ENCODE measurements at places on chromosomes 2 and 18.

DNA sequence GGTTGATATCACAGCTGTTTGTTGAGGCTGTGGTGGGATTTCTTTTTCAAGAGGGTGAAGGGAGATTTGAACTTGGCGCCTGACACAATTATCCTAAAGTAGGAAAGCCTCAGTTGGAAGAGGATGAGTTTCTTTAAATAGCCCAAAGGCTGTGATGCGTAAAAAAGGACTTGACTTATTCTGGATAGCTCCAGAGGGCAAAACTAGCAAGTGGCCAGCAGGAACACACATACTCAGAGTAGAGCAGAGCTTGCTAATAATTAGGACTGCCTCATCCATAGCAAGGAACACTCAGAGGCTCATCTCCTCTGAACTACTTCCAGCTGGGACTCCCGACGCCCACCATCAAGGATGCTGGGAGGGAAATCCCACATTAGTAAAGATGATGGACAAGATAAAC, 74.0 kb downstream of the AFF3 start:
- DNase-seq, result no peak

- no peak for DNase-seq
Observed at GRCh38 chr2:79770926-79771325, 258.1 kb downstream of the CTNNA2 start.

GRCh38 chr2:208086029-208086428, 38.3 kb downstream of the CRYGD start:
- DNase-seq, result no peak

DNA sequence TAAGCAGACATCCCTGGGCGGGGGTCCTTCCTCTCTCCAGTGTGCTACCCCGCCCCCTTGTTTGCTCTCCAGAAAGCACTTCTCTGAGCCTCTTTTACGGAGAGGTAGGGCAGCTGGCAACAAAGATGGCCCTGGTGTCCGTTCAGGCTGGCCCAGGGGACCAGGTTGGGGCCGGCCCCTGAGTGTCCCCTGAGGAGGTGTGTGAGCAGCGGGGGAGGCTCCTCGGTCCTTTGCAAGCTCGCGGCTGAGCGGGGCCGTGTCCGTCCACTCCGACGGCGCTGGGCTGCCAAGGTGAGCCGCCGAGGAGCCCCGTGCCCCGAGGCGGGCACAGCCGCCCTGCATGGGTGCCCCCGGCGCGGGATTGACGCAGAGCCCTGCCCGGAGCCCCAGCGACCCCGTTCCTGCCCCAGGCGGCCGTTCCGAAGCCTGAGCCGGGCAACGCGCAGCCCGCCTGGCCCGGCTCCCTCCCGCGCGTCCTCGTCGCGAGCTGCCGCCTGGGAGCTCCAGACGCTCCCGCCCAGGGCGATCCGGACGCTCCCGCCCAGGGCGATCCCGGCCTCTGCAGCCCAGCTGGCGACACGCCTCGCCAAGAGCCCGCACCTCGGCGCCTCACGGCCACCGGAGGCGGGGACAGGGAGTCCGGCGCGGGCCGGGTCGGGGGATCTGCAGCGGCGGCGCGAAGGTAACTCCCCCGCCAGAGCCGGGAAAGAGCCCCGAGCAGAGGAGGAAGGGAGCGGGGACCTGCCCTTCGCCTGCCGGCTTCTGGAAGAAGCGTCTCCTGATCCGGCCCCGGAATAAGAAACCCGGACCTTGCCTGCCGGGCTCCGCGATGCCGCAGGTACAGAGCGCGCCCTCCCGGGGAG, at the start of gene PROKR1:
PROKR1 (plus strand) TSS at position 569 of the 863 bp plus-strand sequence. CDS start 2,243 bp downstream, outside the sequence.
- peak; percentile 38 for DNase-seq

- no peak for DNase-seq
Observed at GRCh38 chr2:18500333-18500732, 60.1 kb downstream of the RDH14 start.

DNA sequence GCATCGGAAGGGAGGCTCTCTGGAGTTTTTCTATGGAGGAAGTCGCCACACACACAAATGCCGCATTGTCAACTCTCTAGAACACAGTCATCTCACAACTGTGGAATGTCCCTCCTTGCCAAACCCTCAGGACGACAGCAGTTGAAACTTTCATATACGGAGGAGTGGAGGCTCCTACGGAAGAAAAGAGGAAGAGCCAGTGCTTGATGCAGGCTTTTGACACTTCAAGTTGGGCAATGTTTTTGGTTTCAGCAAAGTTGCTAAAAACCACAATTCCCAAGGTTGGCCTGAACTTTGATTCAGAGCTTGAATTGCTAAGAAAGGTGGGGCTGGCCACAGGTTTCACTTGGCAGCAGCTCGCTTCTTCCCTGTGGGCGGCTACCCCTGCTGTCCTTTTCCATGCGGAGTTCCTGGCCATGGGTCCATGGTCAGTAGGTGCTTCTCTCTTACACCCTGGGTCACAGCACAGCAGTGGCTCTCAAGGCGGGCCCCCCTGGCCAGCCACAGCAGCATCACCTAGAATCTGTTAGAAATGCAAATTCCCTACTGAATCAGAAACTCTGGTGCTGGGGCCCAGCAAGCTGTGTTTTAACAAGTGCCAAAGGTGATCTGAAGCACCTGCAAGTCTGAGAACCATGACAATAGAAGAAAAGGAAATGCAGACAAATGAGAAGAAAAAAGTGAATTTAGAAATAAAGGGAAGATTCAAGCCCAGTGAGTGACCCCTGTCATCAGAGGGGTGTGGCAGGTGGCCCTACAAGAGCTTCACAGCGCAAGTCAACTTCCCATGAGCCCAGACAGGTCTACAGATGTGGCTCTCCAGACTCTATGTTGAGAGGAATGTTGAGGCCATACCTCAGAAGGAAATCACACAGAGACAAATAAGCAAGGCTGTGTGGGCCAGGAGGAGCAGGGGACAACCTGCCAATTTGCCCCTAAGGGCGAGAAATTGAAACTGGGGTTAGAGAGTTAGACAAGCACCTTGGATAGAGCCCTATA, 856.4 kb downstream of the RNF144A start:
- DNase-seq, result peak; percentile 90

- no peak for DNase-seq
Observed at GRCh38 chr2:205495819-205496218, 186.5 kb upstream of the NRP2 start.

GRCh38 chr18:8932866-8933265, 169.6 kb upstream of the NDUFV2 start:
- no peak for DNase-seq

DNA sequence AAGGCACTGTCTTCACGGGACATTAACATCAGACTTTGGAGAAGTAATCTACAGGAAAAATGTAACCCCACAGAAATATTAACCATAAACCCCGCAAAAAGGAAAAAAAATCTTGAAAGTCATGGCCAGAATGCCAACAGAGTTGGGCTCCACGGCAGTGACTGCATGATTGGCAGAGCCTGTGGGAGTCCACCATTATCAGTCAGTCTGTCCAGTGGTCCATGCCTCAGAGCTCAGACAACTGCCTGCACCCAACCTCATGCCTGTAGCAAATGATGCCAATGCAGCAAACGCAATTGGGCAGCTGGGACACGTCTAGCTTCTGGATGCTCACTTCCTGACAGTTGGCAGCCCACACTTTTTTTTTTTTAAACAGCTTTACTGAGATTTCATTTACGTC, 5.1 kb upstream of the PPIG start:
- DNase-seq, result no peak

DNA sequence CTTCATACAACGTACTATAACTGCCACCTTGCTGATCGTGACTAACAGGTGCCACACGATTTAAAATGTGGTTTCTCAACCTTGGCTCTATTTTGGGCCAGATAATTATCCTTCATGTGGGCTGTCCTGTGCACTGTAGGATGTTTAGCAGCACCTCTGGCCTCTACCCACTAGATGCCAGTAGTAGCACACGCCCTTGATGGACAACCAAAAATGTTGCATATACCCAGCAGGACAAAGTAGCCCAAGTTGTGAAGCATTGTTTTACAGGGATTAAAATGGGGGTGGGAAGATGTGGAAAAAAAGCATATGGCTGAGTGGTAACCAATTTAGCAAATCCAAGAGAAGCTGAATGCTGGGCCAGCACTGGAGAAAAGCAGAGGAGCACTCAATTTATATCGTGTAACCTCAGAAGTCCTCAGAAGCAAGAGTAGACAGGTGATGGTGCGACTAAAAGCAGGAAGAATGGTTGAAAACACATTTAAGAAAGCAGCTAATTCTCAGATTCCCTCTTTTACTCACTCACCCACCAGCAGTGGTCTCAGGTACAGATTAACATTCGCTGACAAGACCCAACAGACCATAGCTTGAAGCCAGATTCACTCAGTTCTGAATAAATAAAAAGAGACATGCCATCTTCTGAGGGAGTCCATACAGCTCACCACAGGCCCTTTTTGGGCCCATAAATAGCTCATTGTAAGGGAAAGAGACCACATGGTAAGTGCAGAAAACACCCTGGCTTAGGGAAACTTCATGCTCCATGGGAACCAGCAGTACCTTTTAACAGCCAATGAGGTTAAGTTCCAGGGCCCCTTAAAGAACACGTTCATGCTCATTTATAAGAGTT, 50.6 kb downstream of the RAPH1 start:
- DNase-seq, result peak; percentile 37

GRCh38 chr2:103174711-103175110, 412.9 kb downstream of the TMEM182 start:
- no peak for DNase-seq

- no peak for DNase-seq
Observed at GRCh38 chr18:10121786-10122515, 208.1 kb downstream of the VAPA start.

GRCh38 chr2:118055512-118056164, 32.6 kb upstream of the INSIG2 start:
- no peak for DNase-seq

- no peak for DNase-seq
Observed at GRCh38 chr18:9653390-9653789, 39.0 kb upstream of the PPP4R1 start.

GRCh38 chr2:105660489-105660888, 84.2 kb upstream of the NCK2 start:
- no peak for DNase-seq

GRCh38 chr2:32719430-32719829, 91.6 kb downstream of the TTC27 start:
- DNase-seq, result no peak

GRCh38 chr18:78679031-78679430, 300.6 kb upstream of the SALL3 start:
- DNase-seq, result no peak

GRCh38 chr2:190986221-190986953, 27.6 kb downstream of the STAT1 start:
- DNase-seq, result no peak

- no peak for DNase-seq
Observed at GRCh38 chr2:46356991-46357390, 59.8 kb downstream of the EPAS1 start.

DNA sequence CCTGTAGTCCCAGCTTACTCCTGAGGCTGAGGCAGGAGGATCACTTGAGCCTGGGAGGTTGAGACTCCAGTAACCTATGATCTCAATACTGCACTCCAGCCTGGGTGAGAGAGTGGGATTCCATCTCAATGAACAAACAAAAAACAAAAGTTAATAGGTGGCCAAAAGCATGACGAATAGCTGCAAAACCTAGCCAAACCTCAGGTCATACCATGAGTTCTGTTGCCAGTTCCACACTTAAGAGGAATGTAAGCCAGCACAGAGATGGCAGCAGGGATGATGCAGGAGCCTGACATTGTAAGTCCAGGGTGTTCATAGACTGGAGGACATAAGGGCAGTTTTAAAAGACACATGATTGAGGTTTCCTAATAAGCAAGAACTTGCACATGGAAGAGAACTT, 55.3 kb upstream of the RMDN2 start:
- no peak for DNase-seq

GRCh38 chr2:109387778-109388469, 225.8 kb downstream of the SEPTIN10 start:
- no peak for DNase-seq

GRCh38 chr18:44065206-44065605, 615.5 kb upstream of the SETBP1 start:
- DNase-seq, result no peak

DNA sequence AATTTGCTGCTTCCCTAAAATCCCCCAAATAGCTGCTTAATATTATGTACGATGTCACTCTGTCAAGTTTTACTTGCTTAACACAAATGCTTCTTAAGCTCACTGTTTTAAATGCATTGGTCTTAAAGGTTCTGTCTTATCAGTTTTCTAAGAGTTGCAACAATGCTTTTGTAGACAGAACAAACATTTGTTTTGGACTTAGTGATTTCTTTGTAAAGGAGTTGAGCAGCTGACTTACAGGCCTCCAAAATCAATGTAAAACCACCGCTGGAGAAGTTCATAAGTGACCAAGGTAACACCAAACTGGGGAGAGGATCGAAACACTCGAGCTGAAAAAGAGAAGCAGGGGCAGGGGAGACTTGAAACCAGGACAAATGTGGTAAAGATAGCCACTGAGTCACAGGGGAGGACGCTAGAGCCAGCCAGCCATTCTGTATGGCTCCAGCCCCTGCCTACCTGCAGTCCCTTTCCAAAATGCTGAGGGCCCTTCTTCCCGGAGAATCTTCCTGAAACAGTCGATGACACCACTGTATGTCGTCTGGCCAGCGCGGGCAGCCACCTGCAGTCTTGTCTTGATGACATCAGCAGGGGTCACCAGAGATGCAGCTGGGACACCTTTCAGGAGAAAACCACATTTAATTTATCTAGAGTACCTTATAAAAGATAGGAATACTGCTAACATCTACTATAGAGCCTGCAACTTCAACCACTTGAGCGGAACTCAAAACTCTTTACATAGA, 100.2 kb downstream of the DYNC1I2 start:
- DNase-seq, result no peak

GRCh38 chr2:70551167-70551566, 2.5 kb downstream of the TGFA start:
- no peak for DNase-seq
